ENCODE measurements at places on chromosomes 3 and 15.
A peak's percentile ranks its signal among the peaks of the same experiment; 100 is the strongest.

DNA sequence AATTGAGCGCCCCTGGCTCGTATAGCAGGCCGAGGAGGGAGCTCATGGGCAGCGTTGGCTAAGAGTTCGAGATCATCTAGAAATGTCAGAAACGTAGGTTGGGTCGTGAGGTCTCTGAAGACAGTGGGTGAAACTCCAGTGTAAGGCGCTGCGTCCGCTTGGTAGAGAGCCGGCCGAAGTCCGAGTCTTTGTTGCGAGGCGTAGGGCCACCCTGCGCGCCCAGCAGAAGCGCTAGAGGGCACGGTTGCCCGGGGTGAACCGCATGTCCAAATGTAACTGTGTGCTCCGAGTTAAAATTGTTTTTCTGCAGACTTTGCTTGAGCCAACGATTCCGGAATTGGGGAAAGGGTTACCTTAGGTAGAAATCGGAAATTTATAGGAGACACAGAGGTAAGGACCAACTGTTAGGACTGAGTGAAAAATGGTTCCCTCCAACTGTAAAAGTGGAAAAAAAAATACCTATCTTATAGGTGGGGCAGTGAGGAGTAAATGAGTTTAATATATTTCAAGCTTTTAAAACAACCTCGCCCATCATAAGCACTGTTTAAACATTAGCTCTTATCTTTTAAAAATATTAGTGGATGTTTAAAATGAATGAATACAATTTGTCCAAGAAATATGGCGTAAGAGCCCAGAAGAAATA is 993 bp upstream of the SIAH2 start:
- DNase-seq: peak; percentile 72

GRCh38 chr15:44397869-44398268 is 29.6 kb upstream of the CTDSPL2 start:
- no peak for DNase-seq

- DNase-seq: no peak
Observed at GRCh38 chr15:28911310-28911931, 25.6 kb downstream of the APBA2 start.

- no peak for DNase-seq
Observed at GRCh38 chr15:83710452-83710851, 56.5 kb downstream of the ADAMTSL3 start.

DNA sequence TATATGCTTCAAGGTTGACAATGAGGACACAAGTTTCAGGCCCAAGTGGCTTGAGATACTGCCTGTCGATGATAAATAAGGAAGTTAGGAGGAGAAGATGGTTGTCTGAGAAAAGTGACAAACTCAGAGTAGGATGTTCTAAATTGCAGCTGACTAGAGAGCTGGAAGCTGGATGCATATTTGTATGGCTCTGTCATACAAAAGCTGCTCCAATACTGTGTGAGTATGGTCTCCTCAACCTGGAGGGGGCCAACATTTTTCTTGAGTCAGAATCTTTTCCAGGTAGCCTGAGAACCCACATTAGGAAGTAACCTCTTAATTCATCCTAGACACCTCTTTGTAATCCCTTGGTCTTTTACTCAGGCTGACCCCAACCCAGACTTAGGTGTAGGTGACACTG is 28.4 kb upstream of the TPRG1 start:
- DNase-seq: no peak
